ENCODE measurements at places on chromosomes 12 and 14.

GRCh38 chr12:31803306-31804184 is 74.7 kb upstream of the AMN1 start:
- DNase-seq = no peak

GRCh38 chr14:93319958-93320357 is 12.9 kb downstream of the BTBD7 start:
- no peak for DNase-seq

DNA sequence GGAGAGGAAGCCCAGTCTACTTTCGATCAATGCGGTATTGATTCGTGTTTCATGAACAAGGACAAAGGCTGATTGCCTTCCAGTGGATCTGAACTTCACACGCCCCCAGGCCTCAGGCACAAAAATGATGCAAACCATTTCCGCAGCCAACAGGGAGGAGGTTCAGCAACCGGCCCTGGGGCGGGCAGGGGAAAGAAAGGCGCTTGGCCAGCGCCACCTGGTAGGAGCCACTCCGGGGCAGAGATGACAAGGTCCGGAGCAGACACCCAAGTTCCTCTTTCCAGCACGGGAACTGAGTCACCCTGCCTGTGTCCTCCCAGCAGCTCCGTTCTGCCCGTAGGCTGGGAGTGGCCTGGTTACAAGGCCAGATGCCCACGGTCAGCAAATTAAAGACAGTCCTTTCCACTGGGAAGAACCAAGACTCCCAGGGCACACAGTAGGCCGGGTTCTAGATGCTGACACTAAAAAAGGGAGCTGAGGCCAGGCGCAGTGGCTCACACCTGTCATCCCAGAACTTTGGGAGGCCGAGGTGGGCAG is 136.3 kb downstream of the SCARB1 start:
- no peak for DNase-seq

DNA sequence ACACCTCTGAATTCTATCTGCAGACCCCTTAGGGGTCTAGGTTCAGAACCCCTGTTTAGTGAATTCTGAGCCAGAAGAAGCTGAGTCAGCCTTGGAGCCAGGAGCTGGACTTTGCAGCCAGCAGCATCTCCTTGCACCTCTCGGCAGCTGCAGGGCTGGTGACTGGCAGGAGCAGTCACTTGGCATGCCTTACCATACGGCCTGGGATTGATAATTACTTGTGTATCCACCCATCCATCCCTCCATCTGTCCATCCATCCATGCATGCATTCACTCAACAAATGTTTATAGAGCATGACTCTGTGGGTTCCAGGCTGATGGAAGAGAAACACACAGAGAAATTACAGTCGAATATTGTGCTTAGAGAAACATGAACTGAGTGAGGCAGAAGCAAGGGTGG is 67.5 kb upstream of the PRIMA1 start:
- DNase-seq = no peak

- DNase-seq = no peak
These were observed 416.5 kb downstream of the NRXN3 start for GRCh38 chr14:78586681-78587080.

- DNase-seq = no peak
These were observed 25.0 kb downstream of the SLC25A21 start for GRCh38 chr14:37147310-37147880.

DNA sequence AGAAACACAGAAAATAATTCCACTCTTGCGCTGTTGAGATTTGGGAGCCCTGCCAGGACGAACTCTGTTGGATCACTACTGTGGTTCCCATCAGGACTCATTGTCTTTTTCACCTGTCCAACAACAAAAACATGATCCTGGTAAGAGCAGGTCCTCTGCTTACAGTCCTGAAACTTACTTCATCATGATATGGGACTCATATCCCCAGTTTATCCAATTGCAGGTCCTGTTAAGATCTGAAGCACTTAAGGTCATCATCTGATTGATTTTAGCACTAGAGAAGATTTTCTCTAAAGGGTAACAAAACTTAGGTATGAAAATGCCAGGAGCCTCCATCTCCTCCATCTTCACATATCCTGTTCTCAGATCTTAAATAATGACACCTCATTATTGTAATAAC is at the start of gene OR6S1:
TSS of gene OR6S1 (minus strand) at position 101 of the 400 bp plus-strand sequence. CDS start at position 101, 0 bp downstream.
- DNase-seq = no peak

DNA sequence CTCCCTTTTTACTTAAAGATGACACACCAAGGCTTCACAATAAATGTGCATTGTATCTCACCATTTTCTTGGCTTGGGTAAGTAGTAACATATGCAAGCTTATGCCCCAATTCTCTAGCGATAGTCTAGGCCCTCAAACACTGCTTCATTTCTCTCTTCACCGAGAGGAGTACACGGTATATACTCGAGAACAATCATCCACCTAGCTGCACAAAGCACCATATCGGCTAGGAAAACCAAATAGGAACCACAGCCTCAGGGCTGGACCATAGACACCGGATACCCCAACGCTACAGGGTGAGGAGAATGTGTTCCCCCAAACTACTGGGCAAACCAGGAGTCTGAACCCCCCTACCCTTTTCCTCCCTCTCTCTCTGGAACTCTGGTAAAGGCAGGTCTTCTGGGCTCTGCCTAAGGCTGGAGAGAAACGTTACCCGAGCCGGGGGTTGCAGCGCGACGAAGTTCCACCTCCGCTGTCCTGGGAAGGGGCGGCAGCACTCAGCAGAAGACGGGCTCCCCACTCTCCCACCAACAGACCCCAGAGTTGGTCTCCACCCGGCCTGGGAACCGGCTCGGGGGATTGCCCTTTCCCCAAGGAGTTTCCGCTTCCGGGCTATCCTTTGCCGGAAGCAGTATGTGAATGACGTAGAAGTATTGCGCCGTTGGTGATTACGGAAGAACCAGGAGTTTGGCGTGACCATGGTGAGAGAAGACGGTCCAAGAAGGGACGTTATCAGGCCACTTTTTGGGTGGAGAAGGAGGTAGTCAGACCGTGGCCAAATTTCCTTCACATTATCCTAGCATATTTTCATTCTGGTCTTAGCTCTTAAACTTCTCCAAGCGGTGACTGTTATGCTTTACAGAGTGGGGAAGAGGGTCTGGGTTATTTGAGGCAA is at the start of the genes AREL1 and FCF1:
TSS of gene AREL1 (minus strand) at position 582 of the 896 bp plus-strand sequence. CDS start 27,465 bp downstream, outside the sequence.
TSS of gene FCF1 (plus strand) at position 646 of the 896 bp plus-strand sequence. CDS start at position 700, 54 bp downstream.
- DNase-seq = no peak

GRCh38 chr12:123041811-123042655 is 61.6 kb downstream of the ARL6IP4 start:
- DNase-seq = no peak

Data from NCI-H2081 treated with DMSO at 0.1 percent for 48 hours (cell line).